ENCODE measurements at places on chromosomes 1 and 21. TPM values are rescaled to one million over a fixed set of nuclear protein-coding genes. Genes with fewer than 3 reads are reported as not detected.

TRIM17 gene
- 21.4 TPM for total RNA-seq

DNA sequence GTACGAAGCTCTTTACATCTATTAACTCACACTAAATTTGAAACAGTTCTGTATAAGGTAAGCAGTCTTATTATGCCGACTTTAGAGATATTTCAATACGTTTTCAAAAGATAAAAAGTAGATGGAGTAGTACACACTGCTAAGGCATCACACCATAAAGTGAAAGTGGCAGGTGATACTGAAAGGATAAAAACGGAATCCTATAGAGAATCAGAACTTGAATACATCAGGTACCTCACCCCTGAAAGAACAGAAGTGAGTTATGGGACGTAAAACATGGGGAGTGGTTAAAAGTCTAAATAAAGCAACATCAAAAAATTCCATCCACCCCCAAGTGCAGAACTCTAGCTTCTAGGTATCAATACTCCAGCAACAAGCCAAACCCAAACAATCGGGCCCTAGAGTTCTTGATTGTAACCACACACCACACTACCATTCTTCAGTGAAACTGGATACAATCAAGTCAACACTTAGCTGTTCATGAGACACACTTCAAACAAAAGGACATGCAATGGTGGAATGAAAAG, 142.6 kb downstream of the SMYD3 start:
- H3K27me3 ChIP-seq = no peaks in the 10 kb centered on the region
- no peak for DNase-seq
- H3K4me3 ChIP-seq = no peak overlapping the region
- no peaks in the 10 kb centered on the region for H3K36me3 ChIP-seq
- no peak overlapping the region for H3K27ac ChIP-seq

DNA sequence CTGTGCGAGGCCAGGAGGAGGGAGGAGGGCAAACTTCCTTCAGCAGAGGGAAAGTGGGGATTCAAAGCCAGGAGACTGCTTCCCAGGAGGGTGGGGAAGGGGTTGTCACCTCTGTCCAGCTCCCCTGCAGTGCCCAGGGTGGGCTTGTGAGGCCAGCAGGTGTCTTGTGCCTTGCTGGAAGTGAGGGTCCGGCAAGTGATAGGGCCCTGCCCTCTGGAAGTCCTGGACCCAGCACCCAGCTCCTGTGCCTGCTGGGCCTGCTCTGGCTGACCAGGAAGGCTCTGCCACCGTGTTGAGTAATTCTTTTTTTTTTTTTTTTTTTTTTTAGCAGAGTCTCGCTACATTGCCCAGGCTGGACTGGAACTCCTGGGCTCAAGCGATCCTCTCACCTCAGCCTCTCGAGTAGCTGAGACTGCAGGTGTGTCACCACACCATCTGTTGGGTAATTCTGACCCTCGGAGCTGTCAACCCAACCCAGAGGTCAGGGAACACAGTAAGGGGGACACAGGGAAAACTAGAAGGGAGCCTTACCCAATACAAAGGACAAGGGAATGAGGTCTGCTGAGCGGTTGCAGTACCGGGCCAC, 1.0 kb downstream of the BEST4 start:
- no peak overlapping the region for H3K4me3 ChIP-seq
- H3K27ac ChIP-seq = no peak overlapping the region
- peaks cover 19% of the 10 kb centered on the region for H3K4me1 ChIP-seq
- H3K36me3 ChIP-seq = no peaks in the 10 kb centered on the region
- no peak for DNase-seq

GRCh38 chr21:41651830-41652229, 115.0 kb downstream of the RIPK4 start:
- no peaks in the 10 kb centered on the region for H3K36me3 ChIP-seq
- H3K27me3 ChIP-seq = no peaks in the 10 kb centered on the region
- no peak overlapping the region for H3K4me3 ChIP-seq
- H3K4me1 ChIP-seq = peaks cover 3% of the 10 kb centered on the region

DNA sequence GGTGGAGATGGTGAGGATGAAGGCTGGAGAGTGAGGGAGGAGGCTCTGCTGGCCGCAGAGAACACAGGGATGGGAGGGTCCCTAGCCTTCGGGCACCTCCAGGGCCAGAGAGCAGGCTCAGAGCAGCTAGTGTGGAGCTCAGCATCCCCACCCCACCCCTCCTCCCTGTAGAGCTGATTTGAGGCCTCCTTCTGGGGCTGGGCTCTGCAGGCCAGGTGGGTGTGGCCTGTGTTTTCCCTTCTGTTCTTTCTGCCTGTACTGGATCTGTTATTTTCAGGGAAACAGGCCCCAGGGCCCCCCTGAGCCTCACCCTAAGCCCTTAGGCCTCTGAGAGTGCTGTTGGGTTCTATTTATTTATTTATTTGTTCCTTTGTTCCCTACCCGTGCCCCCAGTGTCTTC, 44.8 kb downstream of the TMCC2 start:
- peaks cover 17% of the 10 kb centered on the region for H3K4me1 ChIP-seq
- no peaks in the 10 kb centered on the region for H3K36me3 ChIP-seq
- no peak overlapping the region for H3K27ac ChIP-seq
- no peak for DNase-seq
- no peaks in the 10 kb centered on the region for H3K27me3 ChIP-seq

DNA sequence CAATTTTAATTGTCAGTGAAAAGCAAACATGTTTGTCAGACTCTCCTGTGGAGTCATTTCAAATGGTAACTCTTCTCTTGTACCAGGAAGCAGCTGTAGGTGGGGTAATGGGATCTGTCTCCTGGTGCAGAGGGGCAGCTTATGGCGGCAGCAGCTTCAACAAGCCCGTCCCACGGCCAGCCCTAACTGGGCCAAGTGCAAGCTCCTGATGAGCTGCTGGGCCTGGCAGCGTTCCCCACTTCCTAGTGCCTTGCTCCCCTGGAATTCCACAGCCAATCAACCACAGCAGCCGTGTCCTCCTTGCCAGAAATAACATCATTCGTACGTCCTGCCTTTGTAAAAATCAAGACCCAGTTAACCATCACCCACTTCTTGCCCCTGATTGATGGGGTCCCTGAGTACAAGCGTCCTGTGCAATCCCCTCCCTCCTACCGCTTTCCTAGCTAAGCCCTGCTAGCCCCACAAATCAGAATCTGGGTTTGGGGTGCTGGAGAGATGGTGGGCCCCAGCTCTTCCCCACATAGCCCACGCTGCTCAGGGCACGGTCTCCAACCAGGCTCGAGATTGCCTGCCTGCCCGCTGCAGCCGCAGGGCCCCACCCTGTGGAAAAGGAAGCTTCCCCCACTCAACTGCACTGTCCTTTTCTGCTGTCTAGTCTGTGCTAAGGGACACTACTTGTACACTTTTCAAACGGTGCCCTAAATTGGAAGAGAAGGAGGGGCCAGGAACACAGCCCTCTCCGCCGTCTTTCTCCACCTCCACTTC, 61.2 kb downstream of the TOR1AIP2 start:
- no peaks in the 10 kb centered on the region for H3K27me3 ChIP-seq
- DNase-seq = peak; percentile 73
- no peak overlapping the region for H3K4me3 ChIP-seq
- peak overlapping the region; percentile 67 for H3K27ac ChIP-seq

All from testis (tissue), 5 donors.